ENCODE measurements at places on chromosomes 16 and 17.

DNA sequence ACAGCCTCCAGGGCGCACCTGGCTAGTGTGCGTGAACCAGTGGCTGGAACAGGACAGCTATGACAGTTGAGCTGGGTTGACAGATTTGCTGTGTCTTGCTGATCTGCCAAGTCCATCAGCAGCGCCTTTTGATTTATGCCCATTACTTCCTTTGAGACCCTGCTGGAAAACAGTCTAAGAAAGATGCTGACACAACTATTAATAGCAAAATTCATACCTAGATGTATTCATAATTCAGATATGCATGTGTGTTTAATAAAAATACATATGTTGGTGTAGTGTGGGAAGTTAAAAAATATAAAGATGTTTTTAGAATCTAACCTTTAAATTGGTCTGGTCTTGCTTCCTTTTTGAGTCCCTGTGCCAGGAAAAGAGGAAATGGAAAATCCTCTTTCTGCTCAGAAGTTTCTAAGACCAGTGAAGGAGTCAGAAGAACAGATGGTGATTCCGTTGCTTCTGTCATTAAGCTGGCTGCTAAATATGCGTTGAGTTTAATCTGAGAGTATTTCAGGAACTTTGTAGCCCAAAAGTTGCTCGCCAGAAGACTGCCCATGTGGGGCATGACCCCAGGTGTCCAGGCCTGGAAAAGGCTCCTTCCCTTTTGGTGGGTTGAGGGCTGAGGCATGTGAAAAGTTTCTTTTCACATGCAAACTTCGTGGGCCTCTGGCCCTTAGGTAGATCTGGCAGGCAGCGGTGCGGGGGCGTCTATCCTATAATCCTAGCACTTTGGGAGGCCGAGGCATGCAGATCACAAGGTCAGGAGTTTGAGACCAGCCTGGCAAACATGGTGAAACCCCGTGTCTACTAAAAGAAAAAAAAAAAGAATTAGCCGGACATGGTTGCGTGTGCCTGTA lies 40.0 kb upstream of the ENDOV start:
- DNase-seq, result no peak

GRCh38 chr17:39951924-39952679 lies 10.7 kb upstream of the GSDMA start:
- no peak for DNase-seq

DNA sequence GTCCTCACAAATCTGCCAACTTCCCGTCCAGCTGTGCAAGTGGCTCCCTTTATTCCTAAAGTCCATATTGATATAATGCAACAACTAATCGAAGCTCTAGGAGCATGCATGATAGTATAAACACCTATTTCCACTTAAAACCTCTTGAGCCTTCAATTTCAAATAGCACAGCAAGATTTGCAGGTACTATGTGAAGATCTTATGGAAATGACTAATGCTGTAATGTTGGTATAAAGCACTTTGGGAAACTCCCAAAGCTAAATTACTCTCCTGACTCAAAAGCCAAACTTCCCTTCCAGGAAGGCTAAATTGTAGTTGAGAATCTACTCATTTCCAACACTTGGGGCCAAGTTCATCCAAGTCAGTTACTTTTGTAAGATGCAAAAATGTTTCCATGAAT lies 287.6 kb upstream of the CDH11 start:
- no peak for DNase-seq

DNA sequence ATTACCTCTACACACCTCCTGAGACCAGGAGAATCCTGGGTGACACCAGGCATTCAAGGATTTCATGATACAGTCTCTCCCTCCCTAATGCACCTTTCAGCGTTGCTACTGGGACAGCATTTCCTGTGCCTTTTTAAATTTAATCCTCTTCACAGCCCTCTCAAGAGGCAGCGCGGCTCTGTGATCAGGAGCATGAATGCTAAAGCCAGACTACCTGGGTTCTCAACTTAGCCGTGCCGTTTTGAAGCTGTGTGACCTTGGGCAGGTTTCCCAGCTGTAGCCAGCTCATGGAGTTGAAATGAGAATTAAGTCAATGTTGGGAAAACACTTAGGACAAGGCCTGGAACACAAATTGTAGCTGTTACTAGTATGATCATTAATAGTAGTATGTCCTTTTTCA lies 191.8 kb downstream of the XYLT1 start:
- DNase-seq, result no peak

GRCh38 chr17:34379868-34380267 lies 16.8 kb upstream of the CCL1 start:
- DNase-seq, result no peak

DNA sequence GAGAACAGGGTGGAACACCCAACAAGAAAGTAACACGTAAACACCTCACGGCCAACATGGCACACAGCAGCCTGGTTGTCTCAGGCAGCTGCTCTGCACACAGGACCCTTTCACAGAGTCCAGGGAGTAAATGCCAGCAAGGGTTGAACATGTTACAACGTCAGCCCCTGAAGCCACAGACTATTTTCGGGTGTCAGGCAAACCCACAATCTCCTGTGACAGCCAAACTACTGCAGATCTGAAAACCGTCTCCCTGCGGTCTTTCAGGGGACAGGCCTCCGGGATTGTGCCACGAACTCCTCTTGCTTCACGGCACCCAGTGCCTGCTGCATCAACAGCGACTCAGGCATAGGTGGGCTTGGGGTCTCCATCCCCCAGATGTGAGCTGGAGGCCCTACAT lies 127.7 kb downstream of the XYLT1 start:
- DNase-seq, result no peak

DNA sequence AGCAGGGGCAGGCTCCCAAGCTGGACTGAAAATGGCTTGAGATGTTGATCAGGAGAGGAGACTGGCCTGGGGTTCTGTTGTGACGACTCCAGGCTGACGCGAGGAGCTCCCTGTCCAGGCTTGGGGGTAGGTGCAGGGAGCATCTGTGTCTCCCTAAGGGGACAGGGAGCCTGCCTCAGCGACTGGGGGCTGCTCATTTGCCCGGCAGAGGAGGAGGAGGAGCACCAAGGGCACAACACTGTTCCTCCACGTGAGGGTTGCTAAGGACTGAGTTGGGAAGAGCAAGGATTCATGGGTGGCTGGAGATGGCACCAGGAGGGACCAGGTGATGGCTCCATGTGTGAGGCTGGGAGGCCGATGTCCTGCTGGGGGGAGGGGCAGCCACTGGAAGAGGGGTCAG lies 53.3 kb downstream of the USP22 start:
- no peak for DNase-seq

DNA sequence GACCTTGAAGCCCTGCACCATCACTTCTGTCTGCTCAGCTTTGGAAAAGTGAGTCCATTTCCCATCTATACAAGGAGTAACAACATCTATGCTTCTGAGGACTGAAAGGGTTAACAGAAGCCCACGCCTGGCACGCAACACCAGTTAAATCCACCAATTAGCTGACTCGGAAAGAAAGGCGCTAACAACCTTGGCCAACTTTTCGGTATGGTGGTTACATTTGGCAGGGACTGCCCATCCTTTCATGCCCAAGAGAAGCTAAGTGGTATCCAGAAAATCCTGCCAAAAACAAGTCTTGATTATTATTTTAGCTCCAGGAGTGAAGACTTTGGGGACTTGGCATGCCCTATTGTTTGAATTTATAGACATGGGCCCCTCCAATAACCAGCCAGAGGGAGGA lies 202.3 kb upstream of the RPL38 start:
- no peak for DNase-seq
